CD8-positive, alpha-beta memory T cell (primary cell): ENCODE measurements at places on chromosomes 1 and 21.

GRCh38 chr1:25735956-25736529 is 64.0 kb upstream of the SELENON start:
- no peak for DNase-seq

DNA sequence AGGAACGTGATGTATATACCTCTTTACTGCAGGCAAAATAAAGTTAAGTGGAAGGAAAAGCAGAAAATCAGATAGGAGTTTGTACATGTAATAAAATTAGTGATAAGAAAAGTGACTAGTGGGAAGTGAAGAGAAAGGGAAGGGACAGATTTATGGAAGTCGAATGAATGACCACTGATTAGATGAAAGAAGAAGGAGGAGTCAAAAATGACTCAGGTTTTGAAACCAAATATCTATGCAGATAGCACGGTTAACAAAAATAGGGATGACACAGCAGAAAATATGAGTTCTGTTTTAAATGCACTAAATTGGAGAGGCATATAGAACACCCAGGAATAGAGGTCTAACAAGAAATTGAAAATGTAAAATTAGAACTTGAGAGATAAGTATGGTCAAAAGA is 128.0 kb downstream of the HMCN1 start:
- DNase-seq: no peak

DNA sequence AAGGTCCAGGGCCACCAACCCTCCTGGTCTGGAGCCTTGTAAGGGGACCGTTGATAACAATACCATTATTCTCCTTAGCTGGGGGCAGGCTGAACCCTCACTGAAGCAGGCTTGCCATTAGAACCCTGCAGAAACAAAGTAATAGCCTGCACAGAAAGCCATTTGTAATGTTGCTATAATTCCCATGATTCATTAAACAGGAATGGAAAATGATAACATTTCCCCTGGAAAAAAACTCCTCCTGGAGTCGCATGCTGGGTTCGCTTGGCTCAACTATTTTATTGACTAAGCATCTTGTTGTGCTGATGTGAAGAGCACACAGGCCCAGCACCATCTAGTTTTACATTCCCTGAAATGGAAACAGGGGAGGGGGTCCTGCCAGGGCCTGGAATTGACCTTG is 155.6 kb upstream of the CSF3R start:
- no peak for DNase-seq

- no peak for DNase-seq
Observed at GRCh38 chr1:221776495-221777301, 34.8 kb upstream of the DUSP10 start.

GRCh38 chr1:72178266-72178665 is 104.1 kb downstream of the NEGR1 start:
- DNase-seq: no peak
